H54 (cell line): ENCODE measurements at places on chromosomes 11 and 22.

GRCh38 chr11:117919781-117920221, 9.4 kb downstream of the TMPRSS13 start:
- DNase-seq = no peak

GRCh38 chr22:35540595-35541253, at the start of gene RASD2:
Gene RASD2, plus strand, starts transcription at chr22:35540831. Its CDS starts 5,979 bp downstream, at chr22:35546810.
- peak; percentile 62 for DNase-seq

DNA sequence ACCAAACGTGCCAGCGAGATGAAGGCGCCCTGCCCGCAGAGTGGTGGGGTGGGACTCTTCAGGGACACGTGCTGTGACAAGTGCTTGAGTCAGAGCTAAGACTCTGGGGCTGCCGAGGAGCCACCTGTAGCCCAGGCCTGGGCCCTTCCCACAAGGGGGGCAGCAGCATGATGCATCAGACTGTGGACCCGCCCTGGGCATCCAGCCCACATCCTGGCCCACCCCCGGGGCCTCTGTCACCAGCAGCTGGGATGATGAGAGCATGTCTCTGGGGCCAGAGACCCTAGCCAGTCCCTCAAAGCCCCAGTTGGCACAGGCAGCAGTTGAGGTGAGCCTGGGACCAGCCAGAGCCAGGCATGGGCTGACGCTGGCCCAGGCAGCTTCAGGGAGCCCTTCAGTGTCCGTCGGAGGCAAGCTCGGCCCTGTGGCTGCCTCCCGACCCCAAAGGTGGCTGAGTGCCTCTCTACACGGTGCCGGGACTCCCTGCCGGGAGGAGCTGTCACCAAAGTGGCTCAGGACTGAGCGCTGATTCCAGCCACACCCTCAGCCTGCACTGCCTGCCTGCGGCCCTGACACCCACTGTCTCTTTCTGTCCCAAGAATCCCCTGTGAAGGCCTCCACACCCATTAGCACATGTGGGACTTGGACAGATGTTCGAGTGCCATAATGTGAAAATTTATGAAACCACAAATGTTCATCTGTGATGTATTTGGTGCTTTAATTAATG, 41.3 kb downstream of the CDKN1C start:
- no peak for DNase-seq

- no peak for DNase-seq
Measured at GRCh38 chr11:86403458-86403857, 28.8 kb downstream of the CCDC81 start.

- DNase-seq = peak; percentile 91
Measured at GRCh38 chr11:64276653-64277431, 7.6 kb downstream of the BAD start.
